ENCODE measurements at places on chromosomes 3 and 15. TPM values are rescaled to one million over a fixed set of nuclear protein-coding genes. Genes with fewer than 3 reads are reported as not detected.

Gene ADPRH
- total RNA-seq, result 2.9 TPM

Gene EFCAB12
- 0.40 TPM for total RNA-seq

Gene CCDC191
- total RNA-seq, result 2.2 TPM

Gene CMSS1
- total RNA-seq, result 49.5 TPM

Gene GOLGA8B
- 17.1 TPM for total RNA-seq

Gene IMPG2
- not detected for total RNA-seq

Gene FEZF2
- total RNA-seq, result not detected

Gene GADL1
- not detected for total RNA-seq

Gene ELP6
- total RNA-seq, result 29.6 TPM

Gene SH2D7
- not detected for total RNA-seq

Gene RPL22L1
- 237 TPM for total RNA-seq

Gene VEPH1
- total RNA-seq, result 0.07 TPM

Gene CTXN2
- total RNA-seq, result 0.02 TPM

Gene ILDR1
- not detected for total RNA-seq

Gene TNFAIP8L3
- total RNA-seq, result 4.4 TPM
